ENCODE measurements at places on chromosomes 6 and 20.
A peak's percentile ranks its signal among the peaks of the same experiment; 100 is the strongest.

- peak; percentile 69 for DNase-seq
These were observed 90.9 kb downstream of the PRND start for GRCh38 chr20:4812641-4813075.

GRCh38 chr6:36973647-36974046 lies 12.3 kb downstream of the MTCH1 start:
- no peak for DNase-seq

- DNase-seq, result peak; percentile 64
These were observed 237.7 kb downstream of the FOXA2 start for GRCh38 chr20:22346716-22347115.

- no peak for DNase-seq
These were observed 53.3 kb downstream of the PLEKHG1 start for GRCh38 chr6:150652848-150653613.

DNA sequence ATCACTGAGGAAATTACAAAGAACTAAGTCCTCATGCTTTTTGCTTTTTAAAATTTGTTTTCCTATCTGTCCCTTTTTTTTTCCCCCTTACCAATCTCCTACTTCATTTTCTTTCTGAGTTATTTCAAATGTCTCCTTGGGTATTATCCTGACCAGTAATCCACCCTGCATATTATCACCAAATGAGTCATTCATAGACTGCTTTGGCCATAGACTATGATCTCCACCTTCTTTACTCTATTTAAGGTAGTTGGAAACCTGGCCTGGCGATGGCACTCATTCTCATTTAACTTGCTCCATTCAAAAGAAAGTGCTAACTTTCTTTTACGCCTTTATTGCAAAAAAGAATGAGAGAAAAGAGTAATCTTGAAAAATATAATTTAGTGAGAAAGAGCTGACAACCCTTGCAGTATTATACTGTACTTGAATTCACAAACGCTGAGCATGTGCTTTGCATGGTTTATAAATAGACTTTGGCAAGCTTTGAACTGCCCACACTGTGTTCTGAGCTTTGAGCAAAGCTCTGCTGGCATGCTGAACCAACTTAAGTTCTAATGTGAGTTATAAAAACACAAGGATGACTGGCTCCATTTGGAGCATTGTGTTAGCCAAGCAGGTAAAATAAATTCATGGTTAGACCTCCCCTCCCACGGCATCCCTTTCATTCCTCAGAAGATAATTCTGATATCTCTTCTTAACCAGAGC lies 198.9 kb downstream of the NKAIN2 start:
- DNase-seq, result no peak

DNA sequence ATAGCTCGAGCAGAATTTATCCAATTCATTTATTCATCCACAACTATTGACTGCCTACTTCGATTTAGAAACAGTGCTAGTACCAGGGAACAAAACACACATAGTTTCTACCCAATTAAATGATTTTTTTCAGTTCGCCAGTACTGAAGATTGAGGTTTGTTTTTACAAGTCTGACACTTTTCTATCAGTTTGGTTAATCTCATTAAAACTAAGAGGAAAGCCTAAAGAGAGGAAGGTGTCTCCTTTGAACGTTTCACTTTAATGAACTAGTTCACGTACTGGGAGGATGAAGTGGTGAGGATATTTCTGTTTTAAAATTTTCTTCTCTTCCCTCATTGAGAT lies 570 bp upstream of the ANKS1A start:
- peak; percentile 34 for DNase-seq

DNA sequence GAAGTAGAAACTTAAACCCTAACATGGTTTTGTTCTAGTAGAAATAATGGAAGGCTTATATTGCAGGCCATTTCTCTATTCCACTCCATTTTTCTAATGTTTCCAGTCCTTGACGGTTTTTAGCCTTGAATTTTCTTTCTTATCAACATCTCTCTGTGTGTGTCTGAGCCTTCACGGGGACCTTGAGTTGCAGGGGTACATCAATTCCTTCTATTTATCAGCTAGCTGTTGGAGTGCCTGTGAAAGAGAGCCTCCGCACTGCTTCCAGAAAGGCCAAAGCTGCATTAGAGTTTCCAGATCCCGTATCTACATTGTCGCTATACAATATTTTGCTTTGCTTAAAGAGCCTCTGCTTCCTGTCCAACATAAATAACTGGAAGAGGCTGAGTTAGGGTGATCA lies 5.4 kb upstream of the HSF2 start:
- no peak for DNase-seq

GRCh38 chr6:41555326-41556300 lies 9.4 kb downstream of the FOXP4 start:
- no peak for DNase-seq

GRCh38 chr6:82251942-82252341 lies 4.4 kb upstream of the IBTK start:
- peak; percentile 71 for DNase-seq

- DNase-seq, result no peak
These were observed 104.6 kb downstream of the EPB41L2 start for GRCh38 chr6:130958468-130958867.

DNA sequence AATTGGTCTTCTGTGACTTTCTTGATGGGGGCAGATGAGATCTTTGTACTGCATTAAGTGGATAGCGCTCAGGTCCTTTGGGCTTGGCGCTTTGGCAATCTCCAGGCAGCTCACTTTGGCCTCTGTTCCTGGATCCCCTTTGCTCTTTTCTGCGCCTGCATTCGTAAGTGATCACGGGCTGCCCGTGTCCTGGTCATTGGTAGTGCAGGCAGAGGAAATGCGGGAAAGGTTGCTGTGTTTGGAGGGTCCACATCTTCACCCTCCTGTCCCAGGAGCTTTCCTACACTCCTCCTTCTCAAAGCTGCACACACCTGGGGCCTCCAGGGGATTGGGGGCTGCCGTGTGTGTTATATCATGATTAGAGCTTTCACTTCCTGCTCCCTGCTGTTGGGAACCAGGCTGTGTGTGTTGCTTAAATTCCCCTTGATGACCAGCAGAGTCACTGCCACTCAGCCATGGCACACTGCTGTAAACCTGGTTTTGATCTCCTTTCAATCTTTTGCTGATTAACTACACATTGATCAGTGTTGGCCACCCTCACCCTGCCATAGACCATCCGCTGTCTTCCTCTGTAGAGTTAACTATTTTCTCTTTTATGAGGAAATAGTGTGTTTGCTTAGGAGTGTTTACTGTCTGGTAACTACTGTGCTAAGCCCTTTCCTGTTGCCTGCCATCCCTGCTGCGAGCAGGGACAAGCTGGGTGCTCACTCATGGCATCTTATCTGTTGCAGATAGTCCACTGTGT lies 13.0 kb upstream of the SNHG17 start:
- DNase-seq, result peak; percentile 73

GRCh38 chr6:57256541-57256940 lies 34.4 kb upstream of the RAB23 start:
- DNase-seq, result no peak

GRCh38 chr20:7772371-7772770 lies 167.9 kb downstream of the HAO1 start:
- DNase-seq, result no peak

GRCh38 chr20:2793471-2793870 lies 7.0 kb downstream of the CPXM1 start:
- DNase-seq, result no peak

GRCh38 chr6:80608881-80609280 lies 502.4 kb downstream of the BCKDHB start:
- no peak for DNase-seq

DNA sequence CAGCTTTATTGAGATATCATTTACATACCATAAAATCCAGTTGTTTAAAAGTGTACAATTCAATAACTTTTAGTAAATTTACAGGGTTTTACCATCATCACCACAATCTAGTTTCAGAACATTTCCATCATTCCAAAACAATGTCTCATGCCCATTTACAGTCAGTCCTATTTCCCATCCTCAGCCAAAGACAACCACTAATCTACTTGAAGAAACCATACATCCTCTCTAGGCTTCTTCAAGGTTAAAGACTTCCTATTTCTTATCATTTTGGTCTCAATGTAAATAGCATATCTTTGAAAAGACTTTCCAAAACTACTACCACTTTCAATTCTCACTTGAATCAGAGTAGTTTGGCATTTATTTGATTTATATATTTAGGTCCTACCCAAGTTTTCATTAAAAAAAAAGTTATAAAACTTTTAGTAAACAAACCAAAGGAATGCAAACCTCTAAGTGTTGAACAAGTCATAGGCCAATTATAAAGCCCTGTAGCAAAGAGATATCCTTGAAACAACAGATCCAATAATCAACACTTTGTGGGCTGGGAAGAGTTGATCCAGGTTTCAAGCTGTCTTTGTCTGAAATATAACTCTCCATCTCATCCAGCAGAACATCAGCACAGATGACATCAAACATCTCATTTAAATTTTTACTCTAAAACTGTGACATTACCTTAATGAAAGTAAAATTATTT lies 211.3 kb upstream of the RUNX2 start:
- DNase-seq, result peak; percentile 12

GRCh38 chr6:33607126-33607783 lies 13.9 kb upstream of the ITPR3 start:
- DNase-seq, result no peak

GRCh38 chr6:112851146-112851545 lies 504.0 kb downstream of the RFPL4B start:
- DNase-seq, result peak; percentile 53

GRCh38 chr6:169895926-169896761 lies 144.7 kb downstream of the ERMARD start:
- DNase-seq, result no peak

- DNase-seq, result no peak
These were observed 12.8 kb downstream of the PI16 start for GRCh38 chr6:36967301-36967700.

DNA sequence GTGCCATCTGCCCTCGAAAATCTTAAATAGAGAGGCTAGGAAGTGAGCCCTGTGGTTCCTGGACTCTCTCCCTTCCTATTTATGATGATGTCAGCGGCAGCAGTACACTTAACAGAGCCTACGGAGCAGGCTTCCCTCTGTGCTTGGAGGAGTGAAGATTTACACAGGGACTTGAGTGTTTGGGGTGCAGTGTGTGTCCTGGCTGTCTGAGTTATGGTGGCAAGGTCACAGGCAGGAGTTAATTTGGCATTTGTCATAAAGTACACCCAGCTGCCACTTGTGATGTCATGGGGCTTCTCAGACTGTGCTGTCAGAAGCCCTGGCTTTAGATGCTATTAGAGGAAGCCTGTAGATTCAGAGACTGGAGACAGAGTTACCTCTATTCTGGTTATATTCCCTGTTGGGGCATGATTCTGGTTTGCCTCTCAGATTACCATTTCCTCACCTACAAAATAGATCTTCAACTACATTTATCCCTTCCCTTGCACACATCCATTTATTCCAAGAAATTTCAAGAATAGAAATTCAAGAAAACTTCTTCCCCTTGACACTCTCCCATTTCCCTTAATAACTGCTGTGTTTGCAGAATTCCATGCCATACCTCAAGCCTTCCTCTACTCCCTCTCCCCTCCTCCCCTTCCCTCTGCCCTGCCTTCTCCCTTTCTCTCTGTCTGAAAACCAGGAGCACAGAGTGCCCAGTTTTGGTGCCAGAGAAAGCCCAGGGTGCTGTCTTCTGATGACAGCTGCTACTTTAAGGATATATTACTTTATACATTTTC lies 72.1 kb downstream of the SLC24A3 start:
- DNase-seq, result no peak

- no peak for DNase-seq
These were observed 2.6 kb downstream of the PRR18 start for GRCh38 chr6:166305562-166306117.

- DNase-seq, result no peak
These were observed 44.4 kb downstream of the CDS2 start for GRCh38 chr20:5171064-5171789.

DNA sequence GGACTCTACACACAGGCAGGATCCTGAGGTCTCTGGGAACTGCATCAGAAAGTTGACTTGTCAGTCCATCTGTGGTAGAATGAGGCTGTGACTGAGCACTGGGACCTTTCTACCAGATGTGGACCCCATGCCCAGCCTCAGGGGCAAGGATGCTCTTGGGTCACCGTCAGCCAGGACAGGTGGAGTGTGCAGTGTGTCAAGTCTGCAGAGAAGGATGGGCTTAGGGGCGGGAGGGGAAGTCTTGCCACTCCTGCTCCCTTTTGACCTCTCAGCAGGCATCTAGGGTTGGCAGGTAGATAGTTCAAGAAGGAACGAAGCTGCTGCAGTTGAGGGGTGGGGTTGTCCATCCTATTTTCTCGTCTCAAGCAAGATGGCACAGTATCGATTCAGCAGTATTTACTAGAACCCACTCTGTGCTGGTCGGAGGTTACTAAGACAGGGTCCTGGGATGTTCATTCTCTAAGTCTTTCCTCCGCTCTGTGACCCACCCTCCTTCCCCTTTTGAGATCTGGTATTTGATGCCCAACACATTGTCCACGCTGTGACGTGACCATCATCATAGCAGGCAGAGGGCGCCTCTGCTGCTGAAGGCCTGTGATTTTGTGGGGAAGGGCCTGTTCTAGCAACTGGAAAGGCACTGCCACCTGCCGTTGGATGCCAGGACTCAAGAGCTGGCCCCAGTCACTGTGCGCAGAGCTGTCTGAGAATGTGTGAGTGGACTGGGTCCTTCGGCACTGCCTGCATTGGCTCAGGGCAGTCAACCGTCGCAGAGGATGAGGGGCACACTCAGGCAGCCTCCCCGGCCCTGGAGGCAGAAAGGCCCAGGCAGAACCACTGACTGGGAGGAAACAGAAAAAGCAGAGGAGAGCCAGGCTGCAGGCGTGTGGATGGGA lies 23.2 kb downstream of the RBCK1 start:
- peak; percentile 90 for DNase-seq

DNA sequence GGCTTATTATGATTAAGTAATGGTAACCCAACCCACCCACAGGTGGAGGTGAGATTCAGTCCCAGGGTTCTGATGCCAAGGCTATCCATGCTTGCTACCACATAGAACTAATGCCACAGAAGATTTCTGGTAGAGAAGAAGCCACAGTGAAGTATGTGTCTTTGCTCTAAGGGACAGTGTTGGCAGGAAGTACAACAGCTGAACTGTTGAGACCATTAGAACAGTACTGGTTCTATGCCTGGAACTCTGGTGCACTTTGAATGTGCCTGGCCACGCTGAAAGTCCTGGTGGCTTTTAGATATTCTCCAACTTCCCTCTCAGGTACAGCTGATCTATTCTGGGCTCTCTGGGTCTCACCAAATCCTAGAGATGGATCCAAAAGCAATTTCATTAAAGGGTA lies 7.8 kb downstream of the STX7 start:
- DNase-seq, result no peak

- DNase-seq, result peak; percentile 84
These were observed 916 bp downstream of the TRIM27 start for GRCh38 chr6:28922821-28923317.

- DNase-seq, result no peak
These were observed 191.8 kb downstream of the TMEM200A start for GRCh38 chr6:130557481-130558112.

DNA sequence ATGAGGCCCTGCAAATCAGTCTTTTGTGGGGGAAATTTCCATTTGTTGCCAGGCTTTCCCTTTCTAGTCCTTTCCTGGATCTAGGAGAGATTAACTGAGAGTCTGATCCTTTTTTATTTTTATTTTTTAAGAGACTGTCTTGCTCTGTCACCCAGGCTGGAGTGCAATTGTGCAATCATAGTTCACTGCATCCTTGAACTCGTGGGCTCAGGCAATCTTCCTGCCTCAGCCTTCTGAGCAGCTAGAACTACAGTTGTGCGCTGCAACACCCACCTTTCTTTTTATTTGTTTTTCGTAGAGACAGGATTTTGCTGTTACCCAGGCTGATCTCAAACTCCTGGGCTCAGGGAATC lies 22.9 kb downstream of the OR2B2 start:
- no peak for DNase-seq

GRCh38 chr20:23155141-23155590 lies 69.0 kb upstream of the CD93 start:
- DNase-seq, result peak; percentile 68

GRCh38 chr6:22091424-22091948 lies 205.3 kb downstream of the PRL start:
- DNase-seq, result no peak

- DNase-seq, result no peak
These were observed 481.3 kb upstream of the SULF2 start for GRCh38 chr20:48266571-48266970.
